A172 (cell line): ENCODE measurements at places on chromosomes 6 and 20.

DNA sequence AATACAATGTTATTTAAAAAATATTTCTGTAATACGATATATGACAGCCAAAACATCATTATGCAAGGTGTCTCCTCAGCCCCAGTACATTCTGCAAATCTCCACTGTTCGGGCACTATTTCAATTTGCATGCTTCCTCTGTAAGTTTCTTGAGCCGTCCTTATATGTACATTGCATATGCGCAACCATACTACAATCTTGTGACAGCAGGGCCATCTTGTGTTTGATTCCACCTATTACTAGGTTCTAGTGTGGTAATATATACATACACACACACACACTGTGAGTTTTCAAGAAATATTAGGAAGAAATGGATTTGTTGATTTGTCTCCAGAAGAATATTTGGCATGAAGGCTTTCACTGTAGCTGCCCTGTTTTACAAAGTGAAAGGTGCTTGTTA, 9.8 kb downstream of the LYRM4 start:
- no peak for DNase-seq

DNA sequence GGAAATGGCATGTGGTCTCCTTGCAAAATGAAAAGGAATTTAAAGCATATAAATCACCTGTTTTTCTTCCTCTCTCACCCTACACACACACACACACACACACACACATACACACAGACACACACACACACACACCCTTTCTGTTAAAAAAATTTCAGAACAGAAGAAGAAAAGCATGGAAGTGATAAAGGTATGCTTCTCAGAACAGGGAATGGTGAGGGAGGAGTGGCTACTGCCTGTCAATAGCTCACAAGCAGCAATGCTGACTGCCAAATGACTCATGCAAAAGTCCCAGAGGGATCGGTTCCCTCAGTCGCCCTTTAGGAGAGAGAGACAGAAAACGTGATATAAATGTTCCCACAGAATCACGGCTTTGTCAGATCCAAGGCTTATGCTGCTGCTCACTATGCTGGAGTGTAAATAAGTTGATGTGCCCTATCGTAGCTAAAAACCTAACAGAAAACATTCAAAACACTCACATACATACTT, 102.6 kb downstream of the IBTK start:
- DNase-seq = peak; percentile 92

- DNase-seq = no peak
These were observed 11.4 kb upstream of the PARD6B start for GRCh38 chr20:50720026-50720425.

- DNase-seq = peak; percentile 86
These were observed 182.3 kb downstream of the MTFR2 start for GRCh38 chr6:136067731-136068341.

DNA sequence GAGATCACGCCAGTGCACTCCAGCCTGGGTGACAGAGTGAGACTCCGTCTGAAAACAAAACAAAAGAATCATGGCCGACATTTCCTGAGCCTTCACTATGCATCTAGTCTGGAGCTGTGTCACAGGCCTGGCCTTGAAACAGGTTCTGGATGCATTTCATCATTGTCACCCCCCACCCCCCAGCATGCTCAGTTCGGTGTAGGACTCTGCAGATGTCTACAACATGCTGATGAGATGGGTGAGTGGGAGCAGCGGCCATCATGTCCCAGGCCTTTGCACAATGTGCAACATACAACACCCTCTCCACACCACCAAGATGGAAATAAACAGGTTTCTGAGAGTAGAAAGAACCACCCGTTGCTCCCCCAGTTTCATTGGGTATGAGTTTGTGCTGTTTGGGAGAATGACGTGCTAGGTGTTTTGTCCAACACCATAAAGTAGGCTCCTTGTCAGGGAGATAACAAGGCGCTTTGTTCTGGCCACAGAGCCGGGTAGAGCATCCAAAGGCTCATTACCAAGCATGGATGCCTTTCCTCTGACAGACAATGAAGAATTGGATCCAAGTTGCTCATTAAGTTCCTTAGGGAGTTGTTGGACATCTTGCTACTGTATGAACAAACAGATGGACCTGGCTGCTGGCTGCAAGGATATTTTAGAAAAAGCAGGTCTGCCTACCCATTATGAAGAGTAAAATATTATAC, 22.1 kb downstream of the SNHG17 start:
- DNase-seq = no peak

- no peak for DNase-seq
These were observed 34.6 kb downstream of the STK35 start for GRCh38 chr20:2136275-2136674.

DNA sequence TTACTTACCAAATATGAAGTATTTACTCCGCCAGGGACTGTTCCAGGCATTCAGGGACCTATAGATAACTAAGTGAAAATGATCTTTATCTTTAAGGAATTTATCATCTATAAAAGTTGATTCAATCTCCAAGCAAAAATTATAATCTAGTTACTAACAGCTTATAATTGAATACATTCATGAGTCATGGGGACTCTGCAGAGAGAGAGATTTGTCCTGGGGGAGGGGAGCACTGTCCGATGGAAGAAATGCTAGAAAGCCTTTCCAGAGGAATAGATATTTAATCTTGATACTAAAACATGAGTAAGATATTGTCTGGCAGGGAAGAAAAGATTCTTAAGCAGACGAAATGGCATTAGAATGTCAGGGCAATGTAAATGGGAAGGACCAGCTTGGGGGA, 139.3 kb downstream of the CD164 start:
- no peak for DNase-seq

GRCh38 chr6:79868098-79868722, 79.1 kb downstream of the ELOVL4 start:
- peak; percentile 68 for DNase-seq

GRCh38 chr20:34547844-34548613, 10.5 kb upstream of the MAP1LC3A start:
- DNase-seq = no peak

GRCh38 chr6:135334169-135334568, 153.1 kb downstream of the MYB start:
- peak; percentile 9 for DNase-seq

GRCh38 chr6:158938220-158938619, 61.8 kb downstream of the RSPH3 start:
- no peak for DNase-seq

GRCh38 chr6:32126880-32127279, 1.2 kb downstream of the ATF6B start:
- no peak for DNase-seq

GRCh38 chr20:50381771-50382593, 128.2 kb upstream of the PTPN1 start:
- no peak for DNase-seq

GRCh38 chr6:17565399-17565798, 34.7 kb upstream of the FAM8A1 start:
- no peak for DNase-seq

- DNase-seq = peak; percentile 77
These were observed 202.8 kb downstream of the BTBD9 start for GRCh38 chr6:38436726-38437465.

DNA sequence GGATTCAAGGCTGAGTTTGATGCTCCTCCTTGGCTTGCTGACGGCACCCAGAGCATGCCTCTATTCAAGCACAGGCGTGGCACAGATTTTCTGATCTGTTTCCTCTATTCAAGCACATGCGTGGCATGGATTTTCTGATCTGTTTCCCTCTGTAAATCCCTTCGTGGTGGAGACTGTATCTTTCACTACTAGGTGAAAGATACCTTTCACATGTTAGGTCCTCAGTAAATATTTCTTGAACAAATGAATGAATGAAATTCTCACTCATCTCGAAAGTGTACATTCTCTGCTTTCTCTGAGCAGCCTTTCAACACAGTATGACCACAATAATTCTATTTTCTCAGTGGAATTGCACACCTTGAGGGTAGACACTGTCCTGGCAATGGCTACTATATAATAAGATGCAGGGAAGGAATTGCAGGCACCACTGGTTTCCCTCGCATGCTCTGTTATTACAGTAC, 72.6 kb upstream of the F13A1 start:
- DNase-seq = no peak

- no peak for DNase-seq
These were observed 55.9 kb upstream of the RREB1 start for GRCh38 chr6:7051780-7052442.

- DNase-seq = no peak
These were observed 347.3 kb upstream of the CNR1 start for GRCh38 chr6:88513471-88513870.

GRCh38 chr20:36008461-36009035, 40.2 kb downstream of the CNBD2 start:
- no peak for DNase-seq

DNA sequence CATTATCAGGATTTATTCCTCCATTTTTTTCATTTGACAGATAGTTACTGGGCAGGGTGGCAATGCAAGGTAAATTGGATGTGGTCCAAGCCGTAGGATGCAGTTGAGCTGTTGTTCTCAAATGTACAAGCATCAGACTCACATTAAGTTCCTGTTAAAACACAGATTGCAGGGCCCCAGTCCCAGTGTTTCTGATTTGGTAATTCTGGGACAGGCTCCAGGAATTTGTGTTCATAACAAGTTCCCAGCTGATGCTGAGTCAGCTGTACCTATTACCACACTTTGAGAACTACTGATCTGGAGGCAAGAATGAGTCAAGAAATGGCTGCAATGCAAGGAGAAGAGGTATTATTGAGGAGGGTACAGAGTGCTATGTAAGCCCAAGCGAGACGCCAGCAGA, 11.7 kb downstream of the TMEM244 start:
- peak; percentile 65 for DNase-seq

DNA sequence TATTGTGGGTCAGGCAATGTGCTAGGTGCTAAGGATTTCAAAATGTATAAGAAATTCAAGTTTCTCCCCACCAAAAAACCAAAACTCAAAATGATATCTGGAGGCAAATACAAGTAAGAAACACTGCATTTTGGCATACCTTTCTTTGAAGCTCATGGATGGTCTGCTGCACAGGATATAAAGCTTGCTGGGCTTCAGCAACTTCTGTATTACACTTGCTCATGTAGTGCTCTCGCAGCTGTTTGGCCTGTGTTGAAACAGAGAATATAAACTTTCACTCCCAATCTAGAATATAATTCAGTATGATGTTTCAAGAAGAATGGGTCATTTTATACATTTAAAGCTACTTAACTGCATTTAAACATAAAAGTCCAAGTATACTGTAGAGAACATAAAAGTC, 39.6 kb downstream of the SHPRH start:
- DNase-seq = no peak

DNA sequence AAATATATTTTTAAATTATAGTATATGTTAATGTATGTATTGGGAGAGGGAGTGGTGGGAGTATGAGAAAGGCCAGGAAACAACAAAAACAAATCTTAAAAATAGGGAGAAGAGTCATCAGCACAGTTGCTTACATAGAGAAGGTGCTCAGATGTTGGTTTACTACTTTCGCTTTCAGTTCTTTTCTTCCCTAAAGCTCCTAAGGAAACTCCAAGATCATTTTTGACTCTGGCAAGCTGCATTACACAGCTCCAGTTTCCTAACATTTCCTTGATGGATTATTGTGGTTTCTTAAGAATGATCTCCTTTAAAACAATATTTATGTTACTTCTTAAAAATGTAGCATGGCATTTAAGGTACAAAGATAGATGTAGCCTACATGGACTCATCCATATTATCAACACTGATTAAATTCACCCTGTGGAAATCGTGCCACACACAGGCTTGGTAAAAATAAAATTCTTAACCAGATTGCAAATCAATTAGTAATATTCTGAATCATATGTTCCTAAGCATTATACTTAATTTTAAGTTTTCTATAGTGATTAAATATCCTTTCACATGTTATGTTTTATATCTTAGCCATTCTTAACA, 118.0 kb upstream of the MAN1A1 start:
- peak; percentile 39 for DNase-seq

GRCh38 chr6:89221971-89222711, 5.0 kb upstream of the GABRR1 start:
- DNase-seq = peak; percentile 84

DNA sequence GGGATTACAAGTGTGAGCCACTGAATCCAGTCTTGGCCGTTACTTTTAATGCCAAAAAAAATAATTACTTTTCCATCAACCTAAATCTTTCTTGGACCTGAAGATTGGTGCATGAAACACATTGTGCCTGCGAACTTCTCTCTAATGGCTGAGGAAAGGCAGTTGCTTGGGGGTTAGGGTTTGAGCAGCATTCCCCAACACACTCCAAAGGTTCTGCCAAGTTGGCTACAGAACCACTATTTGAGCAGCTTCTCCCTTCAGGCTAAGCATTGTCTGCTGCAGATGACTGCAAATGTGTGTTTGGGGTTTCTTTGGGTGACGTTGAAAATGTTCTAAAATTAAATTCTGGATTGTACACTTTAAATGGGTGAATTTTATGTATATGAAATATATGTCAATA, 6.3 kb upstream of the LBP start:
- no peak for DNase-seq

DNA sequence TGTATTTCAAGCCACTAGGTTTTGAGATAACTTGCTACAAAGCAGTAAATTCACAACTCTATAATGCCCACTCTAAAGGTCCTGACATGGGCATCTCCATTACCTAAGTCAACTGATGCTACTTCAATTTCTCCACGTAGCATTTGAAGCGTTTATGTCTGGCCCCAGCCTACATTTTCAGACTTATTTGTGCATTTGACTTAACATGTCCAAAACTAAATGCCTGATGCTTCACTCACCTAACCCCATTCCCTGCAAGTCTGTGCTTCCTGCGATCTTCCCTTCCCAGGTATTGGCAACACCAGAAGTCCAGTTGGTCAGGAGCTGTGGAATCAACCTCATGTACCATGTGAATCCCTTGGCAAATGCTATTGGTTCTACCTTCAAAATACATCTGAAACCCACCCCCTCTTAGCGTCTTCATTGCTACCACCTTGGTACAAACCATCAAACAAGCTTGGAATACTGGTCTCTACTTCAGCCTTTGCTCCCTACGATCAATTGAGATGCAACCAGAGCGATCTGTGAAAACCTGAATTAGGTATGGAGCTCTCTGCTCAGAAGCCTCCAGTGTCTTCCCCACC, 12.8 kb upstream of the ZNFX1 start:
- DNase-seq = no peak

- no peak for DNase-seq
These were observed 348.1 kb downstream of the THBS2 start for GRCh38 chr6:168905451-168906090.

- no peak for DNase-seq
These were observed 82.9 kb downstream of the LRFN2 start for GRCh38 chr6:40504274-40504673.

GRCh38 chr6:158707120-158707820, 57.4 kb downstream of the SYTL3 start:
- DNase-seq = peak; percentile 64

DNA sequence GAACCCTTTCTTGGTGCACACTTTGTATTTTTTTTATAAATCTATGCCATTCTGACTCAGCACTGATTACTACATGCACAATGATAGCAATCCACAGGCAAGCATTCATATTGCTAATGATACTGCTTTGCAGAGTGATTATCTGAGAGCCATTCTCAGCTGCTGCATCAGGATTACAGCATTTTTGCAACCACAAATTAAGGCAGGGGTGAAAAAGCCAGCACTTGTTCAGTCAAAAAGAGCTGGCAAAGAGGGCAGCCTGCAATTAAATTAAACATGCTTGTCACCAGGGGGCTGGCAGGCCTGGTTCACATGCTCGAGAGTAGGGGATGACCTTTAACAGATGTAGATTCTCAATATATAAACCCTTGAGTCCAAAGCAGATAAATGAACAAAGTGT, 40.7 kb upstream of the SLC17A4 start:
- no peak for DNase-seq

GRCh38 chr6:123564361-123564760, 72.4 kb downstream of the TRDN start:
- DNase-seq = no peak
